ENCODE measurements at places on chromosomes 16 and 17.
A peak's percentile ranks its signal among the peaks of the same experiment; 100 is the strongest.

GRCh38 chr17:17019430-17019762 lies 22.9 kb upstream of the MPRIP start:
- DNase-seq: no peak

GRCh38 chr17:65589321-65589720 lies 27.9 kb upstream of the AXIN2 start:
- no peak for DNase-seq

- peak; percentile 77 for DNase-seq
Observed at GRCh38 chr16:89289428-89290395, 72.2 kb downstream of the ZNF778 start.

GRCh38 chr17:28498652-28499363 lies 7.3 kb upstream of the FOXN1 start:
- no peak for DNase-seq

DNA sequence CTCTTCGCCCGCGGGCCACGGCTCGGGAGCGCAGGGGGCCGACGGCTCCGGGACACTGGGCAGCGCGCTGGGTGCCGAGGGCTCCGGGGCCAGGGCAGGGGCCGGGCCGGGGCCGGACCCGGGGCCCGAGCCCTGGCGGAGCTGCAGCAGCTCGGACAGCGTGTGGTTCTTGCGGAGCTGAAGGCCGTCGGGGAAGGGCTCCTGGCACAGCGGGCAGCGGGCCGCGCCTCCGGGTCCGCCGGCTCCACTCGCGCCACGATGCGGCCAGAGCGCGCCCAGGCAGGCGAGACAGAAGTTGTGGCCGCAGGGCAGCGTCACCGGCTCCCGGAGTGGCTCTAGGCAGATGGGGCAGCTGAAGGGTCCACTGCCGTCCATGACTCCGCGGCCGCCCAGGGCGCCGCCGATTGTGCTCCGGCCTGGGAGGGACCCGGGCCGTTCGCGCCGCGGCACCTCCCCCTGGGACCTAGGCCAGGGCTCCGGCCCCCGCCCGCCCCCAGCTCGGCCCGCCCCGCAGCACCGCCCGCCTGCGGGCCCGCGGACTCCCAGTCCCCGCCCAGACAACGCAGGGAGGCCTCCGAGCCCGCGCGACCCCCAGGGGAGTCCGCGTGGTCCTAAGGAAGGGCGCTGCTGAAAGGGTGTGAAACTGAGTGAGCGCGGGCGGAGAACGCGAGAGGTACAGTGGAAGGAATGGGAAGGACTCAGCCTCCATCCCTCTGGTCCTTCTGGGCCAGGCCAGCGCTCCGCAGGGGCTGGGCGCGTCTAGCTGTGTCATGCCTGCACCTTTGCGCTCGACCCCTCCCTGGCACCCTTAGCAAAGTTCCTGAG lies at the start of gene TRIM47:
Gene TRIM47, minus strand, starts transcription at position 408 of the 825 bp plus-strand sequence. Its CDS starts 33 bp downstream, at position 375.
- peak; percentile 31 for DNase-seq

DNA sequence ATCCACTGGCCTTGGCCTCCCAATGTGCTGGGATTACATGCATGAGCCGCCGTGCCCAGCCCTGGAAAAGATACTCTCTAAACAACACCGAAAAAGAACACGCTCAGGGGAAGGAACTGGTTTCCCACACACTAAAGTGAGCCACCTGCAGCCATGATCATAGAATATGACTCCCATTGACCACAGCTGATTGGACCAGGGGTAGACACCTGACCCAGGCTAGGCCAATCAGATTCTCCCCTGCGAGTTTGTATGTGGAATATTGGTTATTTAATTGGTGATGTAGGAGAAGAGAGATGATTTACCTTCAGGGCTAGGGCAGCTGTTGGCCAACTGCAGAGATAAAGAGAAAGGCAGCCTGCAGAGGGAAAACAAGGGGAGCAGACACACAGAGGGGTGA lies 9.0 kb upstream of the GGA2 start:
- no peak for DNase-seq

DNA sequence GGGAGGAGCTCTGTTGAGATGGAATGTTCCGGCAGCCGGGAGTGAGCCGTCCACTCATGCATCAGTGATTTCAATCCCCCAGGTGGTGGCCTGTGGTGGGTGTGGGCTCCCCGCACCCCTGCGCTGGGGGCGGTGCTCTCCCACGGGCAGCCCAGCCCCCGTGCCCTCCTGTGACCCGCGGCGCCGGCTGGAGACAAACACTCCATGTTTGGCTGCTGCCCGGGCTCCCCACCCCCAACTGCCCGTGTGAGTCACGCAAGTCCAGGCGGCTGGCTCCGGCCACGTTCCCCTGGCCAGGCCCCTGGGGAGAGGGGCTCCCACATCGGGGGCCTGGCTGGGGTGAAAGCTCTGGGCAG lies 29.4 kb downstream of the CACNA1H start:
- no peak for DNase-seq

GRCh38 chr16:16014329-16015224 lies 65.2 kb downstream of the ABCC1 start:
- DNase-seq: no peak

GRCh38 chr16:58389724-58390123 lies 2.5 kb upstream of the GINS3 start:
- DNase-seq: no peak

DNA sequence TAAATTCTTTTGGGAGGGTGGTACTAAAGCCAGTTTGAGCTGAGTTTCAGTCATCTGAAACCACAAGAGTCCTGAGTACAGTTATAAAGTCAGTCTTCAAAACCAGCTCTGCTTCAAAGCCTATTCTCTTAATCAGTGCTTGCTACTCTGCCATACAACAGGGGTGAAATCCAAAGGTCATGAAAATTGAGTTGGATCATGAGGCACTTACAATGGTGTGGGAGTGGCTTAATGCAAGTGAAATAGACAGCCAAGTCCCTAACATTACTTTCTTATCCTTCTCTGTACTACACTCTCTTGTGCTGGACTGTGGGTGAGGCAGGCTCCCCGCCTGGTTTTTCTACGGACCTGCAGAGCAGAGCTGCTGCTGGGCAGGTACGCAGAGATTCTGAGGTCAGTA lies 12.4 kb downstream of the CBLN1 start:
- DNase-seq: no peak

- no peak for DNase-seq
Observed at GRCh38 chr17:16398270-16399267, 16.8 kb upstream of the TRPV2 start.

DNA sequence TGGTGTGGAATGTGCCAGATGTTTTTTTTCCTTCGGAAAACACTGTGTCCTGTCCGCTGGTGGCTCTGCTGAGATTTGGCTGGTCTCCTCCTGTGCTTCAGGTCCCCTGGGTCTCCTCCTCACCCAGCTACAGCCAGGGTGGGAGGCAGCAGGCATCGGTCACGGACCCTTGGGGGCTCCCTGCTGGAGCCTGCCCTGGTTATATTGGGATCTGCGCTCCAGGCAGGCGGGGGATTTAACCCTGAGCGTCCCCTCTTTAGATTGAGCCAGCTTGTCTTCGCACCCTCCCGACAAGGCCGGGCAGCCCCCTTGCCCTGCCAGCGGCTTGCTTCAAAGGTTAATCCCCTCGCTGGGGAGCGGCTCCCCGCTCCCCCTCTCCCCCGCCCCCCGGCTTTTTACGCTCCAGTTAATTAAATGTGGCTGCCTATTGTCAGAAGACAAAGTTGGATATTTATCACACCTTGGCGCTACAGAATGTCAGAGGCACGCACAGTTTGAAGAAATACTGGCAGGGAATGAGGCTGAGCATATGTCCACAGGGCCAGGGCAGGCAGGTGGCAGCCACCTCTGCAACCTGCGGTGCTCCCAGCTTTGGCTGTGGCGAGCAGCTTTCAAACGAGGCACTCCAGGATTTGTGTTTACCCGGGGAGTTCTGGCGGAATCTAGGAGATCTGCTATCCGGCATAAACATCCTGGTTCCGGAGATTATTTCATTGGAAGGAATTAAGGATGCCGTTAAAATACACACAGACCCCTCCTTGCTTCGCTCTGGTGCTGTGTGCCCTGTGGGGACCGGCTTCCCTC lies 38.2 kb upstream of the GSE1 start:
- DNase-seq: no peak

- DNase-seq: peak; percentile 76
Observed at GRCh38 chr16:56950881-56951771, 10.6 kb upstream of the CETP start.

GRCh38 chr16:58345574-58346354 lies 46.5 kb upstream of the GINS3 start:
- DNase-seq: no peak

- DNase-seq: no peak
Observed at GRCh38 chr16:15461376-15461775, 27.0 kb downstream of the BMERB1 start.

DNA sequence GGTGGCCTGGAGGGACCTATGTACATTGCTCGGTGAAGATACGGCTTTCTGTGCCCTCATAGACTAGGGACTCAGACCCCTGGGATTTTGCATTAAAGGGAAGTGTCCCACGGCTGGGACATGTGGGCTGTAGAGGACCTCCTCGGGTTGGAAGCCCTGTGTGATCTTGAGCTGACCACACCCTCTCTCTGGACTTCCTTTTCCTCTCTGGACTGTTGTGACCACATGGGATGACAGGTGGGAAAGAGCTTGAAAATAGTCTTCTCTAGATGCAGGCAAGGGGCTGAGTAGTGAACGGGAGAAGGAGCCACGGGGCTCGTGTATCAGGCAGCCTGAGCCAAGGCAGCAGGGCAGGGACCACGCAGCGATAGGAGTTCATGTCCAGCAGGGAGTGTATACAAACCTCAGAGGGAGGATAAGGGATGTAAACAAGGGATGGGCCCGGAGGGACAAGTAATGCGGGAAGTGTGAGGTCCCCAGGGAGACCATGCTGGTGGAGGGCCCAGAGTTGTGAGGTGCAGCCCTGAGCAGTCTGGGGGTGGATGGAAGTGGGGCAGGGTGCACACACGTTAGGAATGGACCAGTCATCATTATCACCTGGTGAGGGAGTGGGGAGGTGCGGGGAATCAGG lies 4.5 kb upstream of the SLC4A1 start:
- DNase-seq: no peak

DNA sequence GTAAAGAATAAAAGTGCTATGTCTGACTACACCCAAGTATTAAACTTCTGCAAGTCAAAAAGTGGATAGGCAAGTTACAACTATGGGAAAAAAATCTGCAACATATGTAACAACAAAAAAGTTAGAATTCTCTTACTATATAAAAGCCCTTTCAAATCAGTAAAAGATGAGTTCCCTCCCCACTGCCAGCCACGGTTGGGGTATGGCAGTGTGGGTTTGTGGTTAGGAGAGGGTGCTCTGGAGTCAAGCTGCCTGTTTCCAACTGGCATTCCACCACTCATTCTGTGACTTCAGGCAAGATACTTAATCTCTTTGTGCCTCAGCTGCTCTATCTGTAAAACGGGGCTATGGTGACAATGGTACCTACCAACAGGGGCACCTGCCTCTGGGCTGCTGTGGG lies 26.6 kb upstream of the MFSD6L start:
- no peak for DNase-seq

DNA sequence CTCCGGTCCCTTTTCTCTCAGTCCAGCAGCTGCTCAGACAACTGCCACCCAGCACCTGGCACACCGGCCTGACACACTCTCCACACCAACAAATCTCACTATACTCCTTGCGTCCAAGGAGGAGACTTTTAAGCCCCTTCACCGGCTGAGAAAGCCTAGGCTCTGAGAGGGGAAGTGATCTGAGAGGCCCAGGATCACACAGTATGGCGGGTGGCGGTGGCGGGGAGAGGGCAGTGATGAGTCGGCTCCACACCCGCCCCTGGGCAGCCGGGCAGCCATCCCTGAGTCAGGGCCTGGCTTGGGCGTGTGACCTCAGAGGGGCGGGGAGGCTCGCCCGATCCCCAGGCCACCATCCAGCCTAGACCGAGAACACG lies 569 bp downstream of the FLII start:
- DNase-seq: peak; percentile 69

DNA sequence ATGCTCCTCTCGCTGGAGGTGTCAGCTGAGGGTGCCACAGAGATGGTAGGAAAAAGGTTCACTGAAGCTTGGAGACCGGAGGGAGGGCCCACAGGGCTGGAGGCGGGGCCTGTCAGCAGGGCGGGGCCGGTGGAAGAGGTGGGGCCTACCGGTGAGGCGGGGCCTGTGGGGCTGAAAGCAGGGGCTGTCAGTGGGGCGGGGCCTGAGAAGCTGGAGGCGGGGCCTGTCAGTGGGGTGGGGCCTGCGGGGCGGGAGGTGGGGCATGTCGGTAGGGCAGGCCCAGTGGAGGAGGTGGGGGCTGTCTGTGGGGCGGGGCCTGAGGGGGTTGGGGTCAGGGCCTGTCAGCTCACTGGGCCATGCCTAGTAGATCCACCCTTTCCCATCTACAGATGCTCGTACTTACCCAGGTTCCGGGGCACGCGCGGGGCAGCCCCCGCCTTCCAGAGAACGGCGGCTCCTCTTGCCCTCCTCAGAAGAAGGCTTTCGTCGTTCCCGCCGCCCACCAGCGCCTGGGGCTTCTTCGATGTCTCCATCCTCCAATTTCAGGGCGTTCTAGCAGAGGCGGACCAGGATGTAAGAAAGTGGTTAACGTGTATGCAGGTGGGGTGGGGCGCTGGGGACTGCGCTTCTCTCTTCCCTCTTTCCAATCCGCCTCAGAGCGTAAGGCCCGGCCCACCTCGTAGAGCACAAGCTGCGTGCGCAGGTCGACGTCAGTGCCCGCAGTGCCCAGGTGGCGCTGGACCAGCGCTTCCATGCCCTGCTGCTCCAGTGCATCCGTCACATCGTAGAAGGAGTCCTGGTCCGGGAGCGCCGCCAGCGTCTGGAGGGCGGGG lies 9.8 kb downstream of the TMEM208 start:
- peak; percentile 90 for DNase-seq

DNA sequence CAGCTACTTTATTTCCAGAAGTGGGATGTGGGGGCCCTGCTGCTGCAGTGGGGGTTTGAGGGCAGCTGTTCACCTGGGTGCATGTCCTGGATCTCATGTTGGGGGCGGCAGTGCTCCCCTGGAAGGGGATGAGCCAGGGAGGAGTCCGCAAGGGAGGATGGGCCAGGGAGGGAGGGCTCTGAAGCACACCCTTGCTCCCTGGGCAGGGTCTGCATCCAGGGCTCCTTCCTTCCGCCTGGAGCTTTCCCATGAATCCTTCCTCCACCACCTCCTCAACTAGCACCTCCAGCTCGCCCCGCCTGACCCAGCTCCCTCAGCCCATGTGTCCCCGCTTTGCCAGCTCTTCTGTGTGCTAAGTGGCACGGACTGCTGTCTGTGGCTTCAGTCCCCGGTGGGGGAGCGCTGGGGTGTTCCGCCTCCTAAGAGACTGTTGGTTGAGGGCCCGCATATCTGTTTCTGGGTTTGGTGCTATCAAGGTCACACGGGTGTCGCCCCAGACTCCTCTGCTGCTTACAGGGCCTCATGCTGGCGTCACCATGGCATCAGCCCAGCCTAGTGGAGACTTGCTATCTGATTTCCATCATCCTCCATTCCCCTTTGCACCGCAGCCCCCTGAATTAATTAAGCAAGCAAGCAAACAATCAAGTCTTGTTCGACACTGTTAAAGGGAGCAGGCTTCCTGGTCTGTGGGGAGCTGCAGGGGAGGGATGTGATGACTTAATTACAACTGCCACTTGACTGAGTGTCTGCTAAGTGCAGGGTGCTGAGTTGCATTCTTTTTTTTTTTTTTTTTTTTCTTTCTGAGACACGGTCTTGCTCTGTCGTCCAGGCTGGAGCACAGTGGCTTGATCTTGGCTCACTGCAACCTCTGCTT lies 71.8 kb downstream of the PRKCA start:
- peak; percentile 68 for DNase-seq
